ENCODE measurements at places on chromosomes 16 and 17. TPM values are rescaled to one million over a fixed set of nuclear protein-coding genes. Genes with fewer than 3 reads are reported as not detected.

- peak overlapping the region; percentile 76 for H3K27ac ChIP-seq
- H3K36me3 ChIP-seq = peaks cover 72% of the 10 kb centered on the region
- H3K27me3 ChIP-seq = no peaks in the 10 kb centered on the region
- H3K4me1 ChIP-seq = peaks cover 37% of the 10 kb centered on the region
Observed at GRCh38 chr17:44209786-44210341, 9.6 kb downstream of the UBTF start.

- no peak for DNase-seq
- no peaks in the 10 kb centered on the region for H3K36me3 ChIP-seq
- peaks cover 13% of the 10 kb centered on the region for H3K4me1 ChIP-seq
- H3K27me3 ChIP-seq = no peaks in the 10 kb centered on the region
- peak overlapping the region; percentile 17 for H3K27ac ChIP-seq
Observed at GRCh38 chr17:81371910-81372760, 23.1 kb upstream of the BAHCC1 start.

The CTRB2 gene
- not detected for total RNA-seq

The KIAA0513 gene
- 26.4 TPM for total RNA-seq

DNA sequence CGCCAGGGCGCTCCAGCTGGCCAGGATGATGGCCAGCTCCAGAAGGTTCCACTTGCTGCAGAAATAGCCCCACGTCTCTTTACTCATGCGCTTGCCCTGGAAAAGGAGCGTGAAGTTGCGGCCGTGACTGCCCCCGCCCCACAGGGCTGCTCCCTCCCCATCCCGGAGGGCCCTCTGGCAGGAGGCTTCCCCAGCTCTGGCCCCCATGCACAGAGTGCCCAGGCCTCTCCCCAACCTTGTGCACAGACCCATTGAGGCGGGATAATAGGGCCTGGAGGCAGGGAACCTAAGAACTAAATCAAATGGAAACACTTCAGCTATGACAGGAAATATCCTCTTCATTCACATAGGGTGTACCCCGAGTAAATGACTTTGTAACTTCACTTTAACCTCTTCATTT, 21.2 kb upstream of the GCSH start:
- no peak for DNase-seq
- no peaks in the 10 kb centered on the region for H3K36me3 ChIP-seq
- H3K27ac ChIP-seq = no peak overlapping the region
- no peak overlapping the region for H3K4me3 ChIP-seq

DNA sequence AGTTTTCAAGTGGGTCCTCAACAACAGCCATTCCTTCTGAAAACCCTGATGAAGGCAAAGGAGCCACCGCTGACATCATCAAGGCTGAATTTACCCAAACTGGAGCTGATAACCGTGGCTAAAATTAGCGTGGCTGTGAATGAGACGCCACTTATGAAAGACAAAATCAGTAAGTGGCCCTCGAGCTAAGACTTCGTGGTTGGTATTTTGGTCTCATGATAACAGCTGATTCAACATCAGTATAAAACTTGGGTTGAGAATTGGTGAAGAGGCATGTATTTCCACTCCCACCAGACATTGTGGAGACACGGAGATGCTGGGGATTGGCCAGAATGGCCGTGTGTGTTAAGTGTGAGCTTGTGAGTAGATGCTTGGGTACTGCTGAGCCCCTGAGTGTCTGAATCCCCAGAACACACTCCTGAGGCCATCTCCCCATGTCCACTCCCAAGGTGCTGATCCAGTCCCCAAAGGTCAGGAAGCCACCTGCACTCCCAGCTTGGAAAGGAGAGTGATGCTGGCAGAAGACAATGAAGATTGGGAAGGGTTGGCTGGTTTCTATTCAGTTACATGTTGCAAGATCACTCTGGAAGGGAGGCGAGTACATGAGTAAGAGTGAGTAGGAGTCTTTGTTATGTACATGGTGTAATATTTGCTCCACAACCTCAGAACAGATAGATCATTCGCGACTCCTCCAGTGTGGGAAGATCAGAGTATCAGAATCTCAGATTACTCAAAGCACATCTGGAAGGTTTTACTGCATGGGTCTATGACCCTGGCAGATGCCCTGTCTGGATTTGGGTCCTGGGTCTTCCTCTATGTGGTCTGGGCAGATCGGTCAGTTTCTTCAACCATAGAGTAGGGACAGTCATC, 207.7 kb downstream of the HS3ST3A1 start:
- H3K36me3 ChIP-seq = no peaks in the 10 kb centered on the region
- no peak overlapping the region for H3K27ac ChIP-seq
- no peak for DNase-seq
- H3K27me3 ChIP-seq = no peaks in the 10 kb centered on the region

The DHODH gene
- 3.3 TPM for total RNA-seq

The KRTAP3-2 gene
- not detected for total RNA-seq

GRCh38 chr17:70168044-70168976, 1.0 kb upstream of the KCNJ2 start:
- H3K4me3 ChIP-seq = peak overlapping the region; percentile 80
- H3K27me3 ChIP-seq = no peaks in the 10 kb centered on the region
- no peaks in the 10 kb centered on the region for H3K36me3 ChIP-seq
- DNase-seq = peak; percentile 93
- no peaks in the 10 kb centered on the region for H3K4me1 ChIP-seq
- peak overlapping the region; percentile 88 for H3K27ac ChIP-seq

- H3K27me3 ChIP-seq = no peaks in the 10 kb centered on the region
- peaks cover 37% of the 10 kb centered on the region for H3K4me1 ChIP-seq
- H3K4me3 ChIP-seq = no peak overlapping the region
- H3K27ac ChIP-seq = no peak overlapping the region
- peaks cover 4% of the 10 kb centered on the region for H3K36me3 ChIP-seq
Observed at GRCh38 chr16:56998352-56998751, 9.0 kb downstream of the NLRC5 start.

DNA sequence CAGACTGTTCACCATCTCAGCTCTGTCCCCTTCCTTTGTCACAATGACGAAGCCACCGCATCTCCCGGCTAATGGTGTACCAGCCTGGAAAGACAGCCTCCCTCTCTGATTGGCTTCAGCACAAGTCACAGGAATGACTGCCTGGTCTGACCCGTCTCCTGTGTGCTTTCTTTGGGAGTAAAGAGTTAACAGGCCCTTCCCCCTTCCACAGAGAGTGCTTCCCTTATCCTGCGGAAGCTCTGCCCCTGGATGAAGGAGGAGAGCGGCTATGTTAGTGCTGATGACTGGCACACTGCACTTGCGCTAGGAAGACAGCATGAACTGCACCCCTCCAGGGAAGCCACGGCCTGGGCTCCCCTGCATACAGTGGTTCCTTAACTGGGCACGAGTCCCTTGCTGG, 11.3 kb downstream of the USB1 start:
- H3K27ac ChIP-seq = no peak overlapping the region
- no peaks in the 10 kb centered on the region for H3K27me3 ChIP-seq
- DNase-seq = no peak
- H3K4me1 ChIP-seq = peaks cover 5% of the 10 kb centered on the region
- peaks cover 41% of the 10 kb centered on the region for H3K36me3 ChIP-seq

DNA sequence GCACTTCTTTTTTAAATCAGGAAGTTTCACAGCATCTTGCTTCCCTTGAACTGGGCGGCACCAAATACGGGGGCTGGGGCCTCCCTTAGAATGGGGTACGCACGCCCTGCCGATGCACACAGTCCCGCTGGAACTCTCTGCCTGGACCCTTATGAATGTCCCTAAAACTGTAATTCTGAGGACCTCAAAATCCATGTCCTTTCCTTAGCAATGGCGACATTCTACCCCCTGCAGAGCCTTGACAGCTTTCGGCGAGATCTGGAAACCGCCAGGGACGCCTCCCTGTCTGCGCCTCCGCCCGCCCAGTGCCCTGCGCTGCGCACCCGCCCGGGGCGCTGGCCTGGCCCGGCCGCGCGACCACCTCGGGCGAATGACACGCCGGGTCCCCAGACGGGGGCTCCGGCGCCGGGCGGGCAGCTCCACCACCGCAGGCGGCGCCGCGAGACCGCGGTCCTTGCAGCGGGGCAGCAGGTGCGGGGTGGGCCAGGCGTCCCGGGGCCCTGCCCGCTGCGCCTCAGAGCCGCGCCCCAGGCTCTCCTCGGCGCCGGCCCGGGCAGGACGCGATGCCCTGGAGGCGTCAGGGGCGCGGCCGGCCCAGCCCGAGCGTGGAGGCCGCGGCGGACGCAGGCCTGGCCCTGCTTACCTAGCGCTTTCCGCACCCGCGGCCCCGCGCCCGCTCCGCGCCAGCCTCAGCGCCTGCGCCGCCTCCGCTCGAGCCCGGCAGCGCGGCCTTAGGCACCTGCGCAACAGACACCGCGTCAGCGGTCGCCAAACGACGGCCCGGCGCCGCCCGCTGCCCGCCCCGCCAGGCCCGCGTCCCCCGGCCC, 548 bp downstream of the HAGH start:
- H3K4me1 ChIP-seq = peaks cover 50% of the 10 kb centered on the region
- peak overlapping the region; percentile 90 for H3K27ac ChIP-seq
- H3K36me3 ChIP-seq = peaks cover 16% of the 10 kb centered on the region
- H3K27me3 ChIP-seq = no peaks in the 10 kb centered on the region
- H3K4me3 ChIP-seq = peak overlapping the region; percentile 91
- DNase-seq = peak; percentile 94

DNA sequence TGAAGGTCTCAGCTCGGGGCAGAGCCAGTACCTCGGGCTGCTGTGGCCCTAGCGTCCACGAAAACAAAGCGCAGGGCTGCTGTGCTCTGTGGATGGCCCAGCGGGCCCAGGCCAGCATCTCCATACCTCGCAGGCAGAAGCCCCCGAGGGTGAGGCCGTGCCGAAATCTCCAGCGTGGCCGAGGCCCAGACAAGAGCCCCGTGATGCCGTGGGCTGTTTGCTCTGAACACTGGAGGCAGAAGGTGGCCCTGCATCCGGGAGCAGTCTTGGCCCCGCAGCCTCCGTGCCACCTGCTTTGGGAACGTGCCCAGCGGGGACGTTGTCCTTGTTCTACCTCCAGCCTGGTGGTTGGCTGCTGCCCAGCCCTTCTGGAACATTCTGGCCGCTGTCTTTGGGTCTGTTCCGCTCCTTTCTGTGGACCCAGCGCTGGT, 121.4 kb downstream of the BANP start:
- H3K4me1 ChIP-seq = no peaks in the 10 kb centered on the region
- H3K27ac ChIP-seq = no peak overlapping the region
- H3K27me3 ChIP-seq = no peaks in the 10 kb centered on the region

The WSB1 gene
- total RNA-seq = 113 TPM

DNA sequence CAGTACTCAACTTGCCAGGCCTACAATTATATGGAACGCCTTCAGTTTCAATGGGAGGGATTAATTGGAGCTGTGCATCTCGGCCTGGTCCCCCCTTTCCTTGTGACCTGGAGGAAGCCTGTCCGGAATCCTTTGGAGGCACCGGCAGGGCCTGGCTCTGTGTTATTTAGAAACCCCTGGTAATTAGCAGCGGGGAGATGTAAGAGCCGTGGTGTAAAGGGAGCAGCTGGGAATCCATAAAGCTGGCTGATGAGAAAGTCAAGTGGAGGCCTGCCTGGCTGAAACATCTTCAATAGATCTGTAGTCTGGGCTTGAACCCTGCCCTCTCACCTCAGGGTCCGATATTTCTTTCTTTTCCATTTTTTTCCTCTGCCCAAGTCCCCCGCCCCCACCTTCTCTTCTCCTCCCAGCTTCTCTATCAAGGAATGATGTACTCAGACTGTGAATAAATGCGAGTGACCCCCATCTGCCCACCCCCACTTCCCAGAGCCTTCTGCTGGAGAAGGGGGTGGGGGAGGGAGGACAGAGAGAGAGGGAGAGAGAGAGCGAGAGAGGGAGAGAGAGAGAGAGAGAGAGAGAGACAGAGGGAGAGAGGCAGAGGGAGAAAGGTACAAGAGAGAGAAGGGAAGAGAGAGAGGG, 495.5 kb upstream of the ZFHX3 start:
- DNase-seq = no peak
- no peaks in the 10 kb centered on the region for H3K27me3 ChIP-seq
- H3K4me1 ChIP-seq = no peaks in the 10 kb centered on the region

The UBB gene
- total RNA-seq = 1,130 TPM

The SPATA22 gene
- total RNA-seq = 0.39 TPM

GRCh38 chr17:28572259-28573039, 1.1 kb upstream of the PIGS start:
- H3K4me3 ChIP-seq = peak overlapping the region; percentile 76
- no peaks in the 10 kb centered on the region for H3K27me3 ChIP-seq
- no peak for DNase-seq

The PTGES3L gene
- total RNA-seq = 14.7 TPM

DNA sequence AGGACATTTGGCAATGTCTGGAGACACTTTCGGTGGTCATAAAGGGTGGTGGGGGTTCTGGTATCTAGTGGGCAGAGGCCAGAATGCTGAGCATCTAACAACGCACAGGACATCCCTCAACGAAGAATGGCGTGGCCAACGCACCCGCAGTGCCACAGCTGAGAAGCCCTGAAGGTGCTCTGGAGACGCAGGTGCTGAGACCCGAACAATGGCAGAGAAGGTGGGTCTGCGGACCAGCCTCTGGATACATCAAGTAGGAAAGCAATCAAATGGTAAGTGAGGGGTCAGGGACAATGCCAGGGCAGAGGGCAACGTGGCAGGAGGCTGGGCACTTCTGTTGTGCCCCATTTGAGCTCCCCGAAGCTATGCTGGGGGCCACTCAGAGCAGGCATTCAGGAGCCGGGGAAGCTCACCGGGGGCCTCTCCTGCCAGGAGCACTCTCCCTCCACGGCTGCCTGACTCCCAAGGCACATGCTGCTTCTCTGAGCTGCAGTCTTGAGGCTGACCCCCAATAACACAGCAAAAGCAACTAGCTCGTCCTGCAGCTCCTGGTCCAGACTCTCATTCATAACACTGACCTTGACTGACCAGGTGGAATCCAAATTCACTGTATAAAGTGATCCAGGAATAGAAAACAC, 26.0 kb downstream of the SPHK1 start:
- peaks cover 20% of the 10 kb centered on the region for H3K36me3 ChIP-seq
- H3K27ac ChIP-seq = no peak overlapping the region
- no peak overlapping the region for H3K4me3 ChIP-seq

The CD19 gene
- not detected for total RNA-seq

The GAS2L2 gene
- total RNA-seq = 0.50 TPM

GRCh38 chr17:71286625-71287024, 834.2 kb upstream of the SOX9 start:
- no peak for DNase-seq
- H3K27me3 ChIP-seq = no peaks in the 10 kb centered on the region
- no peaks in the 10 kb centered on the region for H3K36me3 ChIP-seq
- H3K27ac ChIP-seq = no peak overlapping the region
- H3K4me3 ChIP-seq = no peak overlapping the region

DNA sequence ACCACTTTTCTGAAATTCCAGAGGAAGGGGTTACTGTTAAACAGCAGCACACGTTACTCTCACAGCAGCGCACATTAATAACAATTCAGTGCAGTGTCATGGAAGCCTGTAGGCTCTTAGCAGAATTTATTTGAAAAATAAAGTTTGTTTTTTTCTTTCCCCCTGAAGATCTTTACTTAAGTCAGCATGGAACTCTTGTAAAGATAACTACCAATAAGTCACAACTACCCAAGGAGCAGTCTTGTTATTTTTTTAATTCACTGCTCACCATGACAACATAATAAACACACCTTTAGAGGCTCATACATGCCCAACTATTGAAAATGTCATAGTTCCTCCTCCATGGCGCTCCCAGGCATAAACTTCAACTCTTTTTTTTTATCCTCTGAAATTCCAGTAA, 31.8 kb upstream of the PSMD7 start:
- peaks cover 8% of the 10 kb centered on the region for H3K4me1 ChIP-seq
- H3K36me3 ChIP-seq = no peaks in the 10 kb centered on the region
- no peak for DNase-seq
- H3K4me3 ChIP-seq = no peak overlapping the region

- no peak overlapping the region for H3K27ac ChIP-seq
- H3K27me3 ChIP-seq = peaks cover 17% of the 10 kb centered on the region
- DNase-seq = no peak
- no peak overlapping the region for H3K4me3 ChIP-seq
- H3K36me3 ChIP-seq = no peaks in the 10 kb centered on the region
Observed at GRCh38 chr16:54746596-54746995, 184.1 kb upstream of the IRX5 start.

The TP53TG3 gene
- not detected for total RNA-seq

GRCh38 chr17:28759256-28759865, 15.6 kb downstream of the TRAF4 start:
- no peak overlapping the region for H3K27ac ChIP-seq
- DNase-seq = no peak
- H3K4me3 ChIP-seq = no peak overlapping the region

The OR4D1 gene
- total RNA-seq = not detected
